ENCODE measurements at places on chromosomes 5 and 9.

- DNase-seq, result no peak
These were observed 86.9 kb downstream of the NUDT12 start for GRCh38 chr5:103475629-103476240.

DNA sequence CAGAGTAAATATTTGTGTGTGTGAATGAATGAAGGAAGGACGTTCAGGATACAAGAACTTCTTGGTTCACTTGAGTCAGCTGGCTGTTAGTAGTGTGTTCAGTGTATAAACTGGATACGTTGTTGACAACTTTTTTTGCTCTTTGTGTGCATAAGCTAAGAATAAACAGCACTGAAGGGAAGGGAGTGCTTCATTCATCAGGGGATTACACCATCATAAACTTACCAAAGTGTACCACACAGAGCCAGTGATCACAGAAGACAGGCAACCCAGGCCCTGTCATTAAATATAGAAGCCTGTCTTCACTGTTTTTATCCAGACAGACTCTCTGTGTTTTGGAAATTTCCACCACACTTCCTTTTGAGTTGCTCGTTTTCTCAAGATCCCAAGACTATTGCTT lies 55.5 kb upstream of the MEF2C start:
- DNase-seq, result no peak

DNA sequence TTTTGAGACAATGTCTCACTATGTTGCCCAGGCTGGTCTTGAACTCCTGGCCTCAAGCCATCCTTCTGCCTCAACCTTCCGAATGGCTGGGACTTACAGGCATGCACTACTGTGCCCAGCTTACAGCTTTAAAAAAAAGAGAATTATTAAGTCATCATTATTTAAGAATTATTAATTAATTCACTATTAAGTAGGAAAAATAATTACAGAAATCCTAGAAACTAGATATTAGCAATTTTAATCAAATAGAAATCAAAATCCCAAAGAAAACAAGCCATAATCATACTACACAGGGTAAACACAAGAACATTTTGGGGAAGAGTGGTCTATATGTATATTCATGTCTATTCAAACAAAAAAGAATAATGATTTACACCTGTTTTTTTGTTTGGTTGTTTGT lies 19.6 kb upstream of the MTMR12 start:
- no peak for DNase-seq

GRCh38 chr9:105860516-105860915 lies 166.2 kb downstream of the TMEM38B start:
- no peak for DNase-seq

- DNase-seq, result no peak
These were observed 52.8 kb downstream of the PRRT1B start for GRCh38 chr9:131598121-131598520.
